ENCODE measurements at places on chromosomes 7 and 10.

DNA sequence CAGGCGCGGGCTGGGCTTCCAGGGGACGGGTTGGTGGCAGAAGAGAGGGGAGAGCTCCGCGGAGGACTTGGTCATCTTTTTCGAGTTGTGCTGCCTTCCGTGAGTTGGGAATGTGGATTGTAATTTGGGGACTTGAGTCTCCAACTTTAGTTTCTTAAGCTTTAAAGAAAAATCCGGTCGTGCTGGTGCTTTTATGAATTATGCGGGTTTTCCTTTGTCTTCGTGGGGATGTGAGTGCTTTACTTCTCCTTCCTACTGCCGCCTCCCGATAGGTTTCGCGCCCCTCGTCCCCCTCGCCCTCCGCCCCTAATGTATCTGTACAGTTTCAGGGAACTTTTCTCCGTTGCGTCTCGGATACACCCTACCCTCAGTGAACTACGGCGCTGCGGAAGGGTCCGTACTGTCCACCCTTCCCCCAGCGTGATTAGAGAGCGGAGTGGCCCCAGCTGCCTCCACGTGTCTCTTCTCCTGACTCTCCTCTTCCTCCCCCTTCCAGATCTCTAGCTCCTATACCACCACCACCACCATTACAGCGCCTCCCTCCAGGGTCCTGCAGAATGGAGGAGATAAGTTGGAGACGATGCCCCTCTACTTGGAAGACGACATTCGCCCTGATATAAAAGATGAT is 649 bp downstream of the SCD start:
- DNase-seq = no peak

DNA sequence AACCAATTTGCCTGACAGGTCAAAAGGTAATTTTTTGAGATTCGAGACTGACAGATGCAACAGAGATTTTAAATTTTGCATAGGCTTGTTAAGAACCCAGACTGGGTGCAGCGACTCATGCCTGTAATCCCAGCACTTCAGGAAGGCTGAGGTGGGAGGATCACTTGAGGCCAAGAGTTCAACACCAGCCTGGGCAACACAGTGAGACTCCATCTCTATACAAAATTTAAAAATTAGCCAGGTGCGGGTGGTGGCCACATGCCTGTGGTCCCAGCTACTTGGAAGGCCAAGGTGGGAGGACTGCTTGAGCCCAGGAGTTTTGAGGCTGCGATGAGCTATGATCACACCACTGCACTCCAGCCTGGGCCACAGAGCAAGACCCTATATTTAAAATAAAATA is 34.6 kb downstream of the AMZ1 start:
- DNase-seq = peak; percentile 4

- peak; percentile 21 for DNase-seq
These were observed 19.6 kb downstream of the SGMS1 start for GRCh38 chr10:50604049-50604640.

DNA sequence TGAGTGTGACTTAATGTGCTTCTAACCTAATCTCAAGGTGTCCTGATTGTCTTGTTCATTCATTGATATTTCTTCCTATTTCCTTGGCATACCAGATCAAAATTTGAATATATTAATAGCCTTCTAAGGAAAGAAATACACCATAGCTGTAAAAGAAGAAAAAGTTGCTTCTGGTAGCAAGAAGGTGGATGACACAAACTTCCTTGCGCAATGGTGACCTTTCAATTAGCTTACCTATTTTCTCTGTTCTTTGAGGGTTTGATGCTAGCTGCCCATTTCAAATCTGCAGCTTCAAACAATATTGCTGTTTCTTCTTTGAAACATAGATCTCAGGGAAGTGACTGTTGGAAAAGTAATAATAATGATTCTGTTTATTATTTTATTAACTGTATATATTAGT is 108.8 kb downstream of the ADAM22 start:
- DNase-seq = no peak

DNA sequence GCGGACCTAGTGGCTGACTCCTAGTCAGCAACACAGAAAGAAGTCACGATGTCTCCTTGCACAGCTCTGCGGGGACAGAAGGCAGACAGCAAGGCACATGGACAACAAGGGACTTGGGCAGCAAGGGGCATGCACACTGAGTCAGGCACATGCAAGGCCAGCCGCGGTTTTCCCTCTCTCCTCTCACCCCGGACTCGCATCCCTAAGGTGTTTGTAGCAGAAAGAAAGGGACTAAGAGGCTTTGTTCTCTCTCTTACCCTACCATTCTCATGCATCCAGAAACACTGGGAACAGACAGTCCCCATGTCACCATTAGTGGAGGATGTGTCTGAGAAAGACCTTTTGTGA is 193.3 kb upstream of the PHF14 start:
- DNase-seq = no peak

GRCh38 chr7:35003679-35004303 is 33.5 kb downstream of the DPY19L1 start:
- DNase-seq = no peak

GRCh38 chr7:73999664-74000435 is 28.1 kb upstream of the ELN start:
- DNase-seq = peak; percentile 45

DNA sequence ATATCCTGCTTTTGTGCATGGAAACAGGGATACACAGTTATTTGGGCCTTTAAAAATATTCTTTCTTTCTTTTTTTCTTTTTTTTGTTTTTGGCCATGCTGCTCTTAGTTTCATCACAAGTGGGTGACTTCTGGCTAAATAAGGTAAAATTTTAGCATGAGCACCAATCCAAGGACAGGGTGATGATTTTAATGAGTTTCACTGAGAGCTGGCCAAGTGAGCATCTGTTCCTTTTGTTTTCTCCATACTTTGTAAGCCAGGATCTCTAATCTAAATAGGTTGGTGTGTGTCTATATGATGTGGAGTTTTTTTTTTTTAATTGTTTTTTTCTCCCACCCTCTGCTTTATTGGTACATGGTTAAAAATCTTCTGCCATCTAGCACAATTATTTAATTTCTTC is 106.8 kb downstream of the POLL start:
- DNase-seq = no peak

- no peak for DNase-seq
These were observed 277.0 kb upstream of the SEMA3A start for GRCh38 chr7:84471576-84471975.

- DNase-seq = peak; percentile 92
These were observed at the start of gene MAGI2 for GRCh38 chr7:79453558-79454360. TSS of gene MAGI2 (minus strand) at chr7:79453667. CDS start at chr7:79453320, 347 bp downstream.

DNA sequence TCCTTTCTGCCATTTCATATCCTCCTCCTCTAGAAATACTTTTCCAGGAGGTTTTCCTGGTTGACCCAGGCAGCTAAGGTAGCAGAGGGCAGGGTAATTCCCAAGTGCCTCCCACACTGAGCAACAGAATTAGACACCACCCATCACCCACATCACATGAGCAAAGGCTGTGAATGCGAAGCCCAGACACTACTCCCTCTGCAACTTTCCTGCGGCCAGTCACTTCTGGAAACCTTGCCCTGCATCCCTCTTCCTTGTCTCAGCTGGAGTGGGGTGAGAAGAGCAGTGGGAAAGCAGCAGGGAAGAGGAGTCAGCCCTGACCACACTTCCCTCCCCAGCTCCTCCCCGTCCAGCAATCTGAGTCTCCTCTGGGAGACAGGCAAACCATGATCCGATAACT is 15.2 kb downstream of the TMEM176B start:
- DNase-seq = no peak

DNA sequence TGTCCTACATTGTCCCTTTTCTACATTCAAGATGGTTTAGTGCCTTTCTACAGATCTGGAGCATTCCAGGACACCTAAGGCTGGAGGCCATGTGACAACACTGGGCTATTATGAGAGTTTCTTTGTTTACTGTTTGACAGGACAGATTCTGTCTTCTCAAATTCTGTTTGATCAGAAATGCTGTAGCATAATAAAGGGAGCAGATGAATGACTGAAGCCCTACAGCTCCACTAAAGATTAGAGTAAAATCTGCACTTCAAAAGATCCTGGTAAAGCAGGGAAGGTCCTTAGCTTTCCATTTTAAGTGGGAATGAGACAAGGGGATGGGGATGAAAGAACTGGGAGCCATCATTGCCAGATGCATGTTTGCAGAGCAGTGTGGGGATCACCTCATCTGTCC is 38.4 kb downstream of the TMEM229A start:
- DNase-seq = no peak

DNA sequence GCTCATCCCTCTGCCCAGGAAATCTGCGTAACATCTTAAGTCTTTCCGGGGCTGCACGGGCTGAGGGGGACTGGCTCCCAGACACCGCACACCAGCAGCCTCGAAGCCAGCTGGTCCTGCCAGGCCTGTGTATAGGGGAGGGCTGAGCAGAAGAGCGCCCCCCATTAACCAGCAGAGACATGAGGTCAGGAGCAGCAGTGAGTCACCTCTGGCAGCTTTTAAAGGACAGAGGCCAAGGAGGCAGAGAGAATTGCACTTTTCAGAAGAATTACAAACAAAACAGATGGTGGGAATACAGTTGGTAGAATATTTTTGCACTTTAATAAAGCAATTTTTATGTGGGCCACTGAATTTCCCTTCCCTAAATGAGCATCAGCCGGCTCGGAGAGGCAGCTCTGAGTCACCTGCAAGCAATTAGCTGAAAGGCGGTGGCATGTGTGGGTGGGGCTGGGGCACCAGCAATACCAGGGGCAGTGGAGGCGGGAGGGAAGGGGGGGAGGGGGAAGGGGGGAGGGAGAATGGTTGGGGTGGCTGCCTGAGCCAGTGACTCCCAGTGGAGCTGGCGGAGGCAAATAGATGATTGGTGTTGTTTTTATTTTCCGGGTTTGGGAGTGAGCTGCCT is 39.1 kb downstream of the GOLGA7B start:
- peak; percentile 34 for DNase-seq

DNA sequence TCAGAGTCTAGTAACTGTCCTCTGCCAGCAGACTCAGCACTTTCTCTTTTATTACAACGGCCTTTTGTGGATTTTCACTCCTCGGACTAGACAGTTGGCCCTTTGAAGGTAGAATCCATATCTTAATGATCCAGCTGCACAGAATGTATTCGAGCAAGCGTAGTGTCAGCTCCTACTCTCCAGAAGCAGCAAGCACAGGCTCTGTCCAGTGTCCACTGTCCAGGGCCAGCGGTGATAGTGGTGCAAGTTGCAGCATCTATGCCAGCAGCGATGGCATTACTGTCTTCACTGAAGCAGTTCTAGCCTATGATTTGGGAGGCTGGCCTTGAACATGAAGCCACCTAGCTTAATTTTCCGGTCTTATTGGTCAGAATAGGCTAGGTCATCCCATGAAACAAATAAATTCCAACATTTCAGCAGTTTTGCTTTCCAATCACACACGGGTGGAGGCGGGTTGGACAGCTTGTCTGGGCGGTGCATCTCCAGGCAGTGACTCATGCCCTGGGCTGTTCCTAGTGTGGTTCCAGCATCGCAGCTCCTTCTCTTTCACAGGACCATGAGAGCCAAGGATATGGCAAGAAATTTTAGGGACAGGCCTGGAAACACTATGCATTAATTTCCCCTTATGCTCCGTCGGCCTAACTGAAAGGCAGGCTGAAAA is 108.6 kb upstream of the KCNMA1 start:
- no peak for DNase-seq

- DNase-seq = no peak
These were observed 80.1 kb upstream of the CAPZA2 start for GRCh38 chr7:116782177-116782711.

DNA sequence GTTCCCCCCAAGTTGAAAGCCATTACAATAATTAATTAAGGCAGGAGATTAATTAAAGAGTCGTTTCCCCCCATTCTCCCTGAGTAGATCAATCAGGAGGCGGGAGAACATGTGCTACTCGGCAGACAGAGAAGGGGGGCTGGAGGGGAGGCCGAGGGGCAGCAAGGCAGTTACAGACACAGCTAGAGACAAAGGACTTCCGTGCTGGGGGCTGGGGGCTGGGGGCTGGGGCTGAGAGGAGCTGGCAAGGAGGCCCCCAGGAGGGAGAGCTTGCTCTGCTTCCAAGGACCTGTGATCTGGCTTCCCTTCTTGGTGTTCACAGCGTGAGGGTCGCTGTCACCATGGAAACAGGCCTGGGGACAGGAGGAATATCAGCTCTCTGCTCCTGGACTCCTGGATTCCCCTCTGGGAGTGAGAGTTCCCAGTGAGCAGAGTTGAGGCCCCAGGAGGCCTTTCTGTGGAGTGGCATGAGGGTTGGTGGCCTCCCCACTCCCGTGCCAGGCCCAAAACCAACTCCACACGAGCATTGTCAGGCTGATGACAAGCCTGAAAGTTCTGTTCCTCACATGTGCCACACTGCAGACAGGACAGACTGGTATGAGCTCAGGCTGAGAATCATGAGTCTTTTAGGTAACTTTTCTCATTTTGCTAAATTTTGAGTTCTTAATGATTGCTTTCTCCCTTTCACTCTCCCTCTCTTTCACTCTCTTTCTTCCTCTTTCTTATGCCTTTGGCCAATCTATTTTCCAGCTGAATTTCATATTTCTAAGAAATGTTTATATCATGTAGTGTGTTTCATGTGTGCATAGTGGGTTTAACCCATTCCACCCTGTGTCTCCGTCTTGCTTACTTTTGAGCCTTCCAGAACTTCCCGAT is 16.4 kb downstream of the FAM241B start:
- DNase-seq = no peak

DNA sequence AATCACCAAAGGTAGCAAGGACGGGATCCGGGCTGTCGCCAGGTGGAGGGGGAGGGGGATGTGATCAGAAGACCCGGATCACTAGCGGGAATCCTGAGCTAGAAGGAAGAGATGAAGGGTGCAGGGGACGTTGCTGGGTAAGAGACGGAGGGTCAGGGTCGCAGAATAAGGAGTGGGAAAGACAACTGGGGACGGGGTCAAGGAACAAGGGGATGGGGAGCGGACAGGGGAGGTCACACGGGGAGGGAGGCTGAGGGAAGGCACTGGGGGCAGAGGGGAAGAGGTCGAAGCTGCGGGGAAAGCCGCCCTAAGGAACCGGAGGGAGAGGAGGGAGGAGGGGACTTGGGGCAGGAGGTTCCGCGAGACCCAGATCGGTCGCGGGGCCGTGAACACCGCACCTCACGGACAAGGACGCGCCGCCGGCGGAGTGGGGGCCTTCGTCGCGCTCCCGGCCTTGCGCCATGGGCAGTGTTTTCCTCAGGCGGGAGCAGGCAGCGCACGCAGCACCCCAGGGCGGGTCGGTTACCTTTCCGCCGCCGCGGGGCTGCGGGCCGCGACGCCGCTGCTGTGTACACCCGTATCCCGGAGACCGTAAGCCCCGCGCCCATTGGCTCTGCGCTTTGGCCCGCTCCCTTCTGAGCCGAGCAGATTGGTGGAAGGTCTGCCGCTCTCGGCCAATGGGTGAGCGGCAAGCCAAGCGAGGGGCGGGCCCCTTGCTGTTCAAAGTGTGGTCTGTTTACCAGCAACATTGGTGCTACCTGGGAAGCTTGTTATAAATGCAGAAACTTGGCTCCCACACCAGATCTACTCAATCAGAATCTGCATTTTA is at the start of gene CFAP43:
CFAP43 (minus strand) TSS at position 581 of the 829 bp plus-strand sequence; CDS start at position 463, 118 bp downstream.
- DNase-seq = peak; percentile 99

DNA sequence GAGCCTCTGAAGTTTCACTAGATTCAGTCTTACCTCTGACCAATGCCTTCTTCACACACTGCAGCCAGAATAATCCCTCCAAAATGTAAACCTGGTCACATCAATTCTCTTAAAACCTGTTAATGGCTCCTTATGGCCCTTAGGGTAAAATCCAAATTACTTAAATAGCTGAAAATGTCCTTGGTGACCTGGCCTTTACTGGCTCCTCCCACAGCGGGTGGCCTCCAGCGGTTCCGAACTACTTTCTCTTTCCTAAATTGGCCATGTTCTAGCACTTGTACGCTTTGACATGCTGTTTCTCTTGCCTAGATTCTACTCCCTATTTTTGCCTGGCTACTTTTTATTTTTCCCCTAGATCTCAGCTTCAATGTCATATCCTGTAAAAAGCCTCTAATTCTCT is 36.1 kb downstream of the AGK start:
- no peak for DNase-seq

- no peak for DNase-seq
These were observed 40.3 kb upstream of the GNAT3 start for GRCh38 chr7:80552031-80552694.

- no peak for DNase-seq
These were observed 99.0 kb downstream of the KIAA1217 start for GRCh38 chr10:24307696-24308485.
